ENCODE measurements at places on chromosomes 2 and 18.

DNA sequence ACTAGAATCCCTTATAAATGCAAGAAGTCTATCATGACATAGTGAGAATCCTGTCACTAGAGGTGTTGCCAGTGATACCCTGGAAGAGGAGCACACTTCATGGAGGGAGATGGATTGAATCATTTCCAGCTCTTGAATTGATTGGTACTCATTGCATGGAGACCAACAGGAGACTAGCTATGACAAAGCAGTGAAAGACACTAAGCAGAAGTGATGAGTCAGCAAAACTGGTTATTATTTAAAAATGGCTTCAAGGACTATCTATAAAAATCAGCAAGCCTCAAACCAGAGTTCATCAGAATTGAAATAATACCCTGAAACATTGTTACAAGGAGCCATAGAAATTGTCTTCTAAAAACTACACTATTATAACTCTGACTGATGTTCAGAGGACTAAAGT is 200.3 kb downstream of the PDE11A start:
- no peak for DNase-seq

GRCh38 chr18:22703883-22704585 is 229.1 kb upstream of the RBBP8 start:
- peak; percentile 28 for DNase-seq

DNA sequence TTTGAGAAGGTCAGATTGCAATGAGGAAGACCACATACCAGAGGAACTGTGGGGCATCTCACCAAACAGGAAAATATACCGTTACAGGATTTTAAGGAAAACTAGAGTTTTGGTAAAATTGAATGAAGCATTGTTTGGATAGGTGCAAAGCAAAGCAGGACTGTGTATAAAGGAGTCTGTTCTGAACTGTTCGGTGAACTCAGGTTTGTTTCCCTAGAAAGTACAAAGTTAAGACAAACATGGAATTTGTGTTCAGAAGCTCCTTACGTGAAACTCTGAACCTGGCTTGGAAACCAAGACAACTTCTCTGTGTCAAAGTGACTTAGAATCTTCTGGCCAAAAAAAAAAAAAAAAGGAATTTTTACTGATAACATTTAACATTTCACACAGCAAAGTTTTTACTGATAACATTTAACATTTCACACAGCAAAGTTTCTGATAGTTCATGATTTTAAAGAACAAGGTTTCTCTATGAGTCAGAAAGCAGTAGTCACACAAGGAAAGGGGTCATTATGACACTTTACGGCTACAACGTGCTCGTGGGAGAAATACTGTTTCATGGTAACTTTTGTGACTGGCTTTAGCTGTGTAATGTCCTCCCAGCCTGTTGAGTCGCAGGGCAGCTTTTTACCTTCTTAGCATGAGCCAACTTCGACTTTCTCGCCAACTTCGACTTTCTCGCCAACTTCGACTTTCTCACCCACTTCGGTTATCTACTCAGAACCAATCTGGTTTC is 21.2 kb upstream of the TET3 start:
- DNase-seq: no peak

- no peak for DNase-seq
Measured at GRCh38 chr2:40304340-40304739, 147.6 kb downstream of the SLC8A1 start.

DNA sequence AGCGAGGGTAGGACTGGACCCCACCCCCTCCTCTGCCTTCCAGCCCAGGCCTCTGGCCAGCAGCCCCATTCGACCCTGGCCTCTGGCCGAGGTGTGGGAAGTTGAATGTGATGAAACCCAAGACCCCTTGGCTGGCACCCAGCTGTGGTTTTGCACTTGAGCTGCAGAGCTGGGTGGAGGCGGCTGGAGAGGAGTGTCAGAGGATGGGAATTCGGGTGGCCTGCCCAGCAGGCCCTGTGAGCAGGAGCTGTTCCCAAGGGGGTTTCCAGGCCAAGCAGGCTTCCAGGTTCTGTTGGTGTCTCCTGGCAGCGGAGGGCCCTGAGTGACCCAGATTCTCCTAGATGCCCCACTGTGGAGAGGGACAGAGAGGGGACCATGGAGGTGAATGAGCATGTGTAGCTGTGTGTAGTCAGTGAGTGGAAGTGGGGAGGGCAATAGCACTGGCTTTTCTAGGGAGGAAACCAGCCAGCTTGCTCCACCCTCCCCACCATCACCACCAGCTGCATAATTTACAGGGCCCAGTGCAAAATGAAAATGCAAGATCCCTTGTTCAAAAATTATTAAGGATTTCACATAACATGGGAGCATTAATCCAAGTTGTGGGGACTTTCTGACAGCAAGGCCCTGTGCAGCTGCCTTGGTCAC is 172.2 kb upstream of the HAAO start:
- DNase-seq: no peak

DNA sequence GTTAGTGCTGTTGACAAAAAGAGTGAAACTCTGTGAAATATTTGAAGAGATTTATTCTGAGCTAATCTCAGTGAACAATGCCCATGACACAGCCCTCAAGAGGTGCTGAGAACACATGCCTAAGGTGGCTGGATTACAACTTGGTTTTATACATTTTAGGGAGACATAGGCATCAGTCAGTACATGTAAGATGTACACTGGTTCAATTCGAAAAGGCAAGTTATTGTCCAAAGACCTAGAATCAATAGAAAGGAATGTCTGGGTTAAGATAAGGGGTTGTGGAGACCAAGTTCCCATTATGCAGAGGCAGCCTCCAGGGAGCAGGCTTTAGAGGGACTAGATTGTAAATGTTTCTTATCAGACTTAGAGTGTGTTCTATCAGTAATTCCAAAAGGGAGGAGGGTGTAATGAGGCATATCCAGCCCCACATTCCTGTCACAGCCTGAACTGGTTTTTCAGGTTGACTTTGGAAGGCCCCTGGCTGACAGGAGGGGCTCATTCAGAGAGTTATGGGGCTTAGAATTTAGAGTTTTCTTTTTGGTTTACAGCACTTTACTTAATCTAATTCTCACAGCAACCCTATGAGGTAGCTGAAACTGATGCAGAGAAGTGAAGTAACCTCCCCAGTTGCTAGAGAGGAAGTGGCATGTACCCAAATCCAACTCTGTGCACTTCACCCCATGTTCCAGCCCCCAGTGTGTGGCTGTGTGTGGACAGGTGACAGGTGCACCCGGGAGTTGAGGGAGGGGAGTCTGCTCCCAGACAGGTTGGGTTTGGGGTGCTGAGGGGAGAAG is 28.3 kb upstream of the ASAP2 start:
- no peak for DNase-seq

DNA sequence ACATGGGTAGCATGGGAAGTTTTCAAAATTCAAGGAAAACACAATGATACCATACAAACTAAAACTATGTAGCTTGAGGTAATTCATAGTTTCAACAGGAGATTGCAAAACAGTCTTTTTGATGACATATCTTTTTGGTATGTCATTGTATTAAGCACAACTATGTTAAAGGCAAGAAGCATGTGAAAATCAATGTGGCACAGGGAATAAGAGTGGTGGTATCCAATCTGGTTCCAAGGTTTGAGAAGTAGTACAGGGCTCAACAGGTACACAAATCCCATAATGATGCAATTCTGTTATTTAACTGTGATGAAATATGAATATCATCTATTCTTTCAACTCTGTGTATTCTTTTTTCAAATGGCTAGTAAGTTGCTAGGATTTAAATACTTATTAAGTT is 16.4 kb upstream of the DLX2 start:
- no peak for DNase-seq

DNA sequence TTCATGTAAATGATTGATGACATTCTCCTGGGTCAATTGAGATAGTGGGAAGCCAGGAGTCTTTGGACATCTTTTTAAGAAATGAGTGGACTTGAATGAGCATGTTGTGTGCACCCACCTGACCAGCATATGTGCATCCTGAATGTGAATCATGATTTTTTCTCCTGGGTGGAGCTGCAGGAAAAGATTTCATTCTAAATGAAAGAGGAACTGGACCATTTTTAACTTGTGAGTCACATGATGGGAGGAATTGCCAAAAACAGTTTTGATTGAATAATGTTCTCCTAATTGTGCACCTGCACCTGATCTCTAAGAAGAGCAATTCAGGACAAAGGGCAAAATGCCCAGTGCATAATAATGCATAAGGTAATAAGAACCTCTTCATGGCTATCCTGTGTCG is 32.3 kb downstream of the COPS8 start:
- no peak for DNase-seq

- no peak for DNase-seq
Measured at GRCh38 chr18:77148289-77148688, 15.7 kb upstream of the MBP start.

GRCh38 chr2:132424526-132425121 is 8.0 kb downstream of the GPR39 start:
- no peak for DNase-seq

GRCh38 chr2:196291873-196292800 is 120.8 kb upstream of the STK17B start:
- no peak for DNase-seq

GRCh38 chr2:180015951-180016709 is 9.0 kb upstream of the CWC22 start:
- DNase-seq: no peak

DNA sequence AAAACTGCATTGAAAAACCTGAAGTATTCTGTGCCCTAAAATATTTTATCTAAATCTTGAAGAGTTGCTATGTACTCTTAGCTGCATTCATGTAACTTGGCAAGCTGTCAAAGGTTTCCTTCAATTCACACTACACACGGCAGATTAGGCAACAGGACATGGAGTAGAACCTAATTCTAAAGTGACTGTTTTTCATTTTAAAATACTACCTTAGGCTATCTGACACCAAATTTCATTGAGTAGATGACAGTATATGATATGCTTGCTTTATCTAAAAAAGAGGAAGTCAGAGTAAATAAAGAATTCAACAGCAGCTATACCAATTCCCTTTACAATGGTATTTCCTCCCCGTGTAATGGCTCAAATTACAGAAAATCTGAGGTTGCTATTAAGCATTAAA is 45.4 kb downstream of the EXOC6B start:
- DNase-seq: no peak

DNA sequence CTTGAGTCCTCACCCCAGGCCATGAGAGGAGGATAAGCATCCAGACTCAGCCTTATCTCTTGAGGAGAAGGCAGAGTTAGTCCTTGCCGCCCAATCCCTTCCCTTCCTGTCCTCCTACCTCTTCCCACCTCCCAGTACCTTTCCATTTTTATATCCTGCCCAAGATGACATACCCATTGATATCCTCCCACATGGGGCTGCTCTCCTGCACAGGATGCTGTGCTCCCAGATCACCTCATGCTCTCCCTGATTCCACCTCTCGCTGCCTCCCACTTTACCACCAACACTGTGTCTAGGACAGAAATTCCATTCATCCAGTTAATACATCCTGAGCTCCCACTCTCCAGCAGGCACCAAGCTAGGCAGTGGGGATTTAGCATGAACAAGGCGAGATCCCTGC is 182.4 kb downstream of the GFPT1 start:
- DNase-seq: no peak

DNA sequence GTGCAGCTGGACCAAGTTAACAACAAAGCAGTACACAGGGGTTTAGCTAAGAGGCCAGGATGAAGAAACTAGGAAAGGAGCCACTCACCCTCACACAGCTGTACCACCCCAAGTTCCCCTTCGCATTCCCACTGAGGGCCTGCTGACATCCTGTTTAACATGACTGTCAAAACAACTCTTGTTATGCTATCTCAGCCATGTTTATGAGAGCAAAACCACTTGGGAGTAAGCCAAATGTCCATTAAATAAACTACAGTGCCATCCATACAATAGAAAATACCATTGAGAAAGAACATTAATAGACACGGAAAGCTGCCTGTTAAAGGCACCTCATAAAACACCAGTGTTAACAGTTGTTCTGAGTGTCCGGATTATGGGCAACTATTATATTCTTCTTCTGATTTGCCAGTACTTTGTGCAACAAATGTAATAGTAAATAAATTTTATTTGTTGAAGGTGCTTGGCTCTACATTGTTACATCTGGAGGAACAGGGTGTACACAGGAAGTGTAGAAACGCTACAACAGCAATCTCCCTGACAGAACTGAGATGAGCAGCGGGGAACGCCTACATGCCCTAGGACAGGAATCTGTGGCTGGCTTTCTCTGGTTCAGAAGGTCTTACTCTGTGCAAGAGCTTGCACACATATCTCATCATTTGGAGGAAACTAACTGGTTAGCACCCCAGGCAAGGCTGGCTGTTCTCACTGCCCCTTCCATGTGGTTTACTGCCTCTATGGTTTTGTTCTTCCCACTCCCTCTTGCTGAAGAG is 85.6 kb downstream of the EHD3 start:
- peak; percentile 12 for DNase-seq

DNA sequence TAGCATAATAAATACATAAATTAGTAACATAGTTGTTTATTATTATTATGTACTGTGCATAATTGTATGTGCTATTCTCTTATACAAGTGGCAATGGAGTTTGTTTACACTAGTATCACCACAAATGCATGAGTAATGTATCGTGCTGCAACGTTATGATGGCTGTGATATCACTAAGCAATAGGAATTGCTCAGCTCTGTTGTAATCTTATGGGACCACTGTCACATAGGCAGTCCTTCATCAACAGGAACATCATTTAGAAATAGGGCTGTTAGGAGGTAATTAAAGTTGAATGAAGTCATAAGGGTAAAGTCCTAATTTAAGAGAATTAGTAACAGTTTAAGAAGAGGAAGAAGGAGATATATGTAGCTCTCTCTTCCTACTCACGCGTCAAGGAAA is 33.8 kb downstream of the TEX51 start:
- DNase-seq: no peak

DNA sequence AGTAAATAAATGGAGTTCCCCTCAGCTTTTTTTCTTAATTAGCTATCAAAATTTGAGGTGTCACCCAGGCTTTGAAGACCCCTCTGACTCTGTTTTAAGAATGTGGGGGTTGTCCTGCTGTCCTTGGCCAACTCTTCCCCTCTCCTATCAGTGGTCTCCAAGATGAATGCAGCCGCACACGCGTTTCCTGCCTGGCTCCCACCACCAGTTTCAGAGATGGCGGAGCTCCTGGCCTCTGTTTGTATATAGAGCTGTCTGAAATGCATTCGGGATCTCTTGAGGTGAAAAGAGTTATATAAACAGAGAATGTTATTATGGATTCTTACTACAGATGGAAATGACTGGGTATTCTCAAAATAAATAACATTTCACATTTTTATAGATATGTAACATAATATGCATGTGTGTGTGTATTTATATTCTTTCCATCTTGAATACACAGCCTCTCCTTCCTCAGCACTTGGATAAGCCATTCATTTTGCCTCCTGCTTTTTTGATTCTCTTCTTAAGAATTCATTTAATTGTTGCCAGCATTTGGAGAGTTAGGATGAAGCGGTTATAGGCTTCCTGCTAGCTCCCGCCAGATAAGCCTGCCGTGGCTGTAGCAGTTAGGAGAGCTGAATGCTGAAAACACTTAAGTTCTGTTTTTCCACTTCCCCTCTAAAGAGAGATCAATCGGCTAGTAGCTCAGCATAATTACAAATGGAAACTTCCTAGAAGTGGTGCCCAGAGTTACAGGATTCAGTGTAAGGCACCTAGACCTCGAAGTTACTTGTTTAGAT is 659.3 kb upstream of the FANCL start:
- DNase-seq: no peak

- DNase-seq: no peak
Measured at GRCh38 chr2:127014224-127014623, 92.7 kb downstream of the BIN1 start.

All from NCI-H774 (cell line).